ENCODE measurements at places on chromosomes 2 and 18.

DNA sequence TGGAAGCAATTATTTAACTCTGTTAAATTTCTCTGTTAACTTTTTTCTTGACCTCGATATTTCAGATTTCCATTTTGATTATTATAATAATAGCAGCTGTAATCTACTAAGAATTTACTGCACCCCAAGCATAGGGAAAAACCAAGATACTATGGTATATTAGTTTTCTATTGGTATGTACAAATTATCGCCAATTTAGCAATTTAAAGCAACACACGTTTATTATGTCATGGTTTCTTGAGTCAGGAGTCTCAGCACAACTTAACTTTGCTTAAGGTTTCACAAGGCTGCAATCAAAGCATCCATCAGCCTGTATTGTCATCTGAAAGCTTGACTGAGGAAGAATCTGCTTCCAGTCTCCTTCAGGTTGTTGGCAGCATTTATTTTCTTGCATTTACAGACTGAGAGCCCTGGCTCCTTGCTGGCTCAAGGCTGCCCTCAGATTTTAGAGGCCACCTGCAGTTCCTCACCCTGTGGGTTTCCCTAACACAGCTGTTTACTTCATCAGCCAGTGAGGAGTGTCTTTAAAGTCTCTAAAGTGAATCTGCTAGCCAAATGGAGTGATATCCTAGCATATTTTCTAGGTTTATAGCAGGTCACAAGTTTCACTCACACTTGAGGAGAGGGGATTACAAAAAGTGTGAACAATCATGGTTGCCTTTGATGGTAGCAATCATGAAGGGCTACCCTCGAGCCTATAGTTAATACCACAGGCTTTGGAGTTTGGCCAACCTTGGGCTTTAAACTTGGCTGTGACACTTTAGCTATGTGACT lies 4.4 kb upstream of the VPS54 start:
- DNase-seq: no peak

DNA sequence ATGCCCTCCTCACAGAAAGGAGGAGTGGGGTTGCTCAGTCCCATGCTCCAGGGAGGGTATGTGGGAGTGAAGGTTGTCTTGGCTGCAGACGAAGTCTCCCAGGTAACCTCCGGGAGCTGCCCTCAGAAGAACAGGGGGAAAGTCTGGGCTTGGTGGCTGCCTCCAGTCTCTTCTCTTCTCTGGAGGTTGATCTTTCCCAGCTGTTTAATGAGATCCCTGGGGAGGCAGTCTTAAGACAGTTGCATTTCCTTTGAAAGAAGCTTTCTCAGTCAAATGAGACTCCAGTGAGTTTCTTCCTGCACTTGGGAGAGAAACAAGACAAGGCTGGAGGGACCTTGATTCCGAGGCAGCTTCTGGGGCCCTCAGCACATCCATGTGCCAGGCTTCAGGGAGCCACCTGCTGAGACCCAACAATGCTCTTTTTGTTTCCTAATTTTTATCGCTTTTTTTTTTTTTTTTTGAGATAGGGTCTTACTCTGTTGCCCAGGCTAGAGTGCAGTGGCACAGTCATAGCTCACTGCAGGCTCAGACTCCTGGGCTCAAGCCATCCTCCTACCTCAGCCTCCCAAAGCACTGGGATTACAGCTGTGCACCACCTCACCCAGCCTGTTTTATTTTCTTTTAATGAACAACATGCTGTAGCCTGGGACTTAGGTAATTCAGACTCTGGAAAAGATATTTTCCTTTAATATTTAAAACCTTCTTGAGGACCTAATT lies 71.7 kb upstream of the TPO start:
- no peak for DNase-seq

GRCh38 chr2:227402959-227403358 lies 15.2 kb upstream of the SCYGR1 start:
- no peak for DNase-seq

DNA sequence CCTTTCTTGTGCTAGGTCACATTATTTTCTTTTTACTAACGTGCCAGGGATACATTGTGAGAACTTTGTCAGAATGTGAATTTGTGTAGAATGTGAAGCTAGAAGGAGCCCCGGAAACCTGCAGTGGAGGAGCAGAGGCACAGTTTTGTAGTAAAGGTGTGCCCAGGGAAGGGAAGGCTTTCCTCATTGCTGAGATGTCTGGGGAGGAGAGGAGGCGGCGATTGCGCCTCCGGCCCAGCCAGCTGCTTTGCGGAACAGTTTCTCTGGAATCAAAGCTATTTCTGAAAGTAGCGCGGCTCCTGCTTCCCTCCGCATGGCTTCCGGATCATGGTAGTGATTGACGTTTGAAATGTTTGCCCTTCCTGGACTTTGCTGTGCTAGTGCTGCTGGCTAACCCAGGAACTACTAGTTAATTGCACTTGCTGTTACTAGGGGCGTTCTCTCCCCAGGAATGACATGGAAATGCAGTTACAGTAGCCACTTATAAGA lies 83.1 kb upstream of the RBM44 start:
- no peak for DNase-seq

- DNase-seq: no peak
Observed at GRCh38 chr2:80026040-80026729, 278.4 kb downstream of the LRRTM1 start.
